ENCODE measurements at places on chromosomes 2 and 18. TPM values are rescaled to one million over a fixed set of nuclear protein-coding genes. Genes with fewer than 3 reads are reported as not detected.
A peak's percentile ranks its signal among the peaks of the same experiment; 100 is the strongest.

FAM237A gene
- total RNA-seq = not detected

- peak; percentile 26 for DNase-seq
Observed at GRCh38 chr18:38545071-38545470, 979.5 kb upstream of the CELF4 start.

CTAGE1 gene
- not detected for total RNA-seq

DNA sequence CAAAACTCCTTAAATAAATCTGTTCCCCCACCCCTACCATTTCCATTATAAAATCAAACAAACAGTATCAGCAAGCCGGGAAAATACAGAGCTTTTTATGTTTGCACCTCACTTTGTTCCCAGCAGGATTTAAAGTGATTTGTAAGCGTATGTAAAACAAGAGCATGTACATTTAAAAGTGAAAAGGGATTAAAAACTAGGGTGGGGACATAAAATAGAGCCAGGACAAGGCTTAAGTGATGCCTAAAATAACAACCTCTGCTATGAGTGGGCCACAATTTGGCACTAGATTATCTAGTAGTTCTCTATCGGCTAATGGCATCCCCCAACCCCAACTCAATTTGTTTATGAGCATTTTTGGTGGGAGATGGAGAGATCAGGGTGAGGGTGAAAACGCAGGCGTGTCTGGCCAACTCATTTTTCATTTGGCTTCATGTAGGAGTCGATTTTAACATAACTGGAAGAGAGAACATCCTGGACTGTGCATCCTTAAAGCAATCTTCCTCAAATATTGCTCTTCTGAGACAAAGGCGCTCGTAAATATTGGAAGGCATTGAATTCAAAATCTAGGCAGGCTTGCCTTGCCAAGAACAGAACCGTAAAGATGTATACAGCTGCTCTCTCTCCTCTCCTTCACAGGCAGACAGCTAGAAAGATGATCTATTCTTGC, 34.5 kb upstream of the TSPYL6 start:
- DNase-seq = no peak

DNA sequence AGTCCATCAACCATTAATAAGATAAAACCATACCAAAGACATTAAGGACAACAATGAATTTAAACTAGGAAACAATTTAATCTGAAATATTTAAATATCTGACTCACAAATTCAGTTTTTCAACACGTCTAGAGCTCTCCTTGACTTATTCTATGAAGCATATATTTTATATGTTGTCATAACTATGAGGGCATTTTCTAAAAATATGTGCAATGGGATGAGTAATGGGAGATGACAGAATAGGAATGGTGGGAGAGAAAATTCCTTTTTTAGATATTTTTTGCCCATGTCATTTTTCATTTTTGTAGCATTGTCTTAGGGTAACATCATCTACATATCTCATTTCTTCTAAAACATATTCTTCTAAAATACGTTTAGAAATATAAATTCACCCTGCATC, 79.2 kb upstream of the CDH2 start:
- DNase-seq = no peak

GRCh38 chr2:100407073-100407472, 10.4 kb downstream of the CHST10 start:
- DNase-seq = no peak

DLGAP1 gene
- not detected for total RNA-seq

Measured in activated CD8-positive, alpha-beta T cell treated with anti-CD3 and anti-CD28 coated beads for 36 hours (primary cell).